ENCODE measurements at places on chromosomes 5 and 9.

- no peak for DNase-seq
Measured at GRCh38 chr9:3244963-3245653, 280.7 kb downstream of the RFX3 start.

DNA sequence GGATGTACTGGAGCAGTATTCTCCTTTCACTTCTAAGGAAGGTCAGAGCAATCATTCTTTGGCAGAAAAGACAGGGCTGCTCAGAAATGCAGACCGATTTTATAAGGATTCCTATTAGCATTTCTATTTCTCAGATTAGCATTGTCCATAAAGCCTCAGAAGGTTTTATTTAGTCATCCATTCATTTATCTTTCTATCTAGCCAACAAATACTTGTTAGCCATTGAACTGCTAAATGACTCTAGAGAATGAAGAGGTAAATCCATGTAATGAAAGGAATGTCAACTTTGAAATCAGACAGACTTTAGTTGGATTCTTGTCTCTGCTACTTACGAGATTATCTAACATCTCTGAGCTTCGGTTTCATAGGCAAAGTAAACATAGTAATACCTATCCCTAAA, 165.2 kb downstream of the SLC25A46 start:
- DNase-seq, result no peak

GRCh38 chr5:1272201-1272600, 22.7 kb downstream of the TERT start:
- DNase-seq, result no peak

GRCh38 chr5:22500556-22500955, 352.6 kb downstream of the CDH12 start:
- no peak for DNase-seq

DNA sequence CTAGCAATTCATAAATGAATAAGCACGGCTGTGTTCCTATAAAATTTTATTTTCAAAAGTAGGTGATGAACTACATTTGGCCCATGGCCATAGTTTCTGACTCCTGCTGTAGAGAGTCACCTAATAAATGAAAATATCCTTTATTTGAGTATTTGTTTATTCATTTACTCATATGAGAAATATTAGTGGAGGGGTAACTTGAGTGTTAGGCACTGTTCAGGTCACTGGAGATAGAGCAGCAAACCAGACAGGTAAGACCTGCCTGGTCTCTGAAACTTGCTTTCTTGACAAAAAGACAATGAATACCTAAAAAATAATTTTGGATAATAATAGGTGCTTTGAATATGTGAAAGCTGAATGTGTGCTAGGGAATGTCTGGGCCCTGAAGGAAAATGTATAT, 68.8 kb downstream of the YIPF5 start:
- no peak for DNase-seq

- no peak for DNase-seq
Measured at GRCh38 chr5:68369457-68370125, 154.0 kb downstream of the PIK3R1 start.

- no peak for DNase-seq
Measured at GRCh38 chr5:16076657-16077056, 102.9 kb downstream of the MARCHF11 start.

Measured in AG09319 (cell line).